ENCODE measurements at places on chromosomes 4 and X.
A peak's percentile ranks its signal among the peaks of the same experiment; 100 is the strongest.

DNA sequence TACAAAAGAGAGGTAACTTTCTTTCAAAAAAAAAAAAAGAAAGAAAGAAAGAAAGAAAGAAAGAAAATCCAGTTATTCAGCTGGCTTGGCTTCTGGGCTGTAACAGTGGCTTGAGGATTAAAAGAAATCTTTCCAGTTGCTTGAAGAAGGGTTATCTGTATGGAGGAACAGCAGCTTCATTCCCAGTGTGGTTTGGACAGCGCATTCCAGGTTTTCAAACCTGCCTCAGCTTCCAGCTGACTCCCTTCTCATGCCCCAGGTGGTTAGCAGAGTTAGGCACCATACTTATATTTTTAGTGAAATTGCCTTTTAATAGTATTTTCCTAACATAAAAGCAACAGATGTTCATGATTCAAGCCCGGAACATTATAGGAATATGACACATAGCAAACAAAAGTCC, 48.6 kb downstream of the TMEM164 start:
- H3K4me1 ChIP-seq: peaks cover 16% of the 10 kb centered on the region
- no peak overlapping the region for H3K4me3 ChIP-seq
- H3K27me3 ChIP-seq: no peaks in the 10 kb centered on the region
- DNase-seq: peak; percentile 39
- no peak overlapping the region for H3K27ac ChIP-seq

DNA sequence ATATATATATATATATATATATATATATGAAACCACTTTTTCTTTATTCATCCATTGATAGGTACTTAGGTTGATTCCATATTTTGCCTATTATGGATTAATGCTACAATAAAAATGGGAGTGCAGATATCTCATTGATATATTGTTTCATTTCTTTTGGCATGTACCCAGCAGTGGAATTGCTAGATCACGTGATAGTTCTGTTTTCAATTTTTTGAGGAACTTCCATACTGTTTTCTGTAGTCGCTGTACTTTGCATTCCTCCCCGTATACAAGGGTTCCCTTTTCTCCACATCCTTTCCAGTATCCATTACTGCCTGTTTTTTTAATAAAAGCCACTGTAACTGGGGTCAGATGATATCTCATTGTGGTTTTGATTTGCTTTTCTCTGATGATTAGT, 124.6 kb downstream of the GABRB1 start:
- no peaks in the 10 kb centered on the region for H3K36me3 ChIP-seq
- H3K4me1 ChIP-seq: no peaks in the 10 kb centered on the region
- H3K27me3 ChIP-seq: no peaks in the 10 kb centered on the region
- H3K27ac ChIP-seq: no peak overlapping the region
- no peak overlapping the region for H3K4me3 ChIP-seq

- no peak for DNase-seq
- no peak overlapping the region for H3K4me3 ChIP-seq
- no peaks in the 10 kb centered on the region for H3K36me3 ChIP-seq
These were observed 56.7 kb downstream of the PCDH19 start for GRCh38 chrX:100353326-100353725.

GRCh38 chr4:106766519-106766918, 269.6 kb downstream of the DKK2 start:
- no peaks in the 10 kb centered on the region for H3K4me1 ChIP-seq
- H3K4me3 ChIP-seq: no peak overlapping the region
- no peaks in the 10 kb centered on the region for H3K27me3 ChIP-seq
- no peak for DNase-seq
- H3K27ac ChIP-seq: no peak overlapping the region

GRCh38 chrX:17697191-17697590, 40.1 kb upstream of the SCML1 start:
- no peaks in the 10 kb centered on the region for H3K36me3 ChIP-seq
- no peaks in the 10 kb centered on the region for H3K27me3 ChIP-seq
- no peak overlapping the region for H3K4me3 ChIP-seq
- no peak for DNase-seq

DNA sequence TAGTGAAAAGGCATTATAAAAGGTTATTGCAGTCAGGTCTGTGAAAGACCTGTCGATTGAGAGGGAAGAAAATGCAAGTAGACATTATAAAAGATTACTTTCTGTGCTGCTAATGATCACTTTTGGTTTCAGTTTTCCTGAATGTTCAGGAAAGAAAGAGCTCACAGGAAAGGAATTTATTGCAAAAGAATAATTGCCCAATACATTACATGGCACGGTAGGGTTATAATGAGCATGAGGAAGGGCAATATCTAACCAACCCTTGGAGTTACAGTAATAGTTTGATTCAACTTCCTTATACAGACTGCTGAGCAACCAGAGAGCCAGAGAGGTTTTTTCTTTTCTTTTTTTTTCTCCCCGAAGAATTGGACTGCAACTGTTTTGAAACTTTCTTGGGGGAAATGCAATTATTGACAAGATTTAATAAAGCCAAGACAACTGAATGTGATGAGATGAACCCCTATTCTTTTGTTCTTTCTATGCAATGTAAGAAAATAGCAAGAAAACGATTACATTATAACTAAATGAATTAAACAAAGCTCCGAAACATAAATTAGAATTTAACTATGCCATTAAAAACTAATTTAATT, 247.0 kb downstream of the C4orf33 start:
- H3K36me3 ChIP-seq: no peaks in the 10 kb centered on the region
- H3K4me1 ChIP-seq: no peaks in the 10 kb centered on the region
- no peak overlapping the region for H3K4me3 ChIP-seq
- no peak for DNase-seq

DNA sequence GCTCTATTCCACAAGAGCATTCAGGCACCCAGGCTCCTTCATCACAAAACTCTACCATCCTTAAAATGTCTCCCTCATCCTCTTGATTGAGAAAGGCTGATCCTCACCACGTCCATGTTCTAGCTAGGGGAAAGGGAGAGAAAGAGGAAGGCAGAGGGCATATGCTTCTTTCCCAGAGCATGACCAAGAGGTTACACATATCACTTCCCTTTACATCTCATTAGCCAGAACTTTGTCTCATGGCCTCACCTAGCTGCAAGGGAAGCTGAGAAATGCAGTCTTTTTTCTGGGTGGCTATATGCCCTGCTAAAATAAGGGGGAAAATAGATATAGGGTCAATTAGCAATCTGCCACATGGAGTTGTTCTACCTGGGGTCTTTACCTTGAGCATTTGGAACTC, 42.7 kb downstream of the LONRF3 start:
- H3K27me3 ChIP-seq: no peaks in the 10 kb centered on the region
- H3K27ac ChIP-seq: no peak overlapping the region
- H3K4me3 ChIP-seq: no peak overlapping the region

Measured in body of pancreas (tissue), 4 donors.